ENCODE measurements at places on chromosomes 5 and 9.
A peak's percentile ranks its signal among the peaks of the same experiment; 100 is the strongest.

GRCh38 chr5:132238169-132238744, 10.6 kb upstream of the P4HA2 start:
- DNase-seq, result no peak

DNA sequence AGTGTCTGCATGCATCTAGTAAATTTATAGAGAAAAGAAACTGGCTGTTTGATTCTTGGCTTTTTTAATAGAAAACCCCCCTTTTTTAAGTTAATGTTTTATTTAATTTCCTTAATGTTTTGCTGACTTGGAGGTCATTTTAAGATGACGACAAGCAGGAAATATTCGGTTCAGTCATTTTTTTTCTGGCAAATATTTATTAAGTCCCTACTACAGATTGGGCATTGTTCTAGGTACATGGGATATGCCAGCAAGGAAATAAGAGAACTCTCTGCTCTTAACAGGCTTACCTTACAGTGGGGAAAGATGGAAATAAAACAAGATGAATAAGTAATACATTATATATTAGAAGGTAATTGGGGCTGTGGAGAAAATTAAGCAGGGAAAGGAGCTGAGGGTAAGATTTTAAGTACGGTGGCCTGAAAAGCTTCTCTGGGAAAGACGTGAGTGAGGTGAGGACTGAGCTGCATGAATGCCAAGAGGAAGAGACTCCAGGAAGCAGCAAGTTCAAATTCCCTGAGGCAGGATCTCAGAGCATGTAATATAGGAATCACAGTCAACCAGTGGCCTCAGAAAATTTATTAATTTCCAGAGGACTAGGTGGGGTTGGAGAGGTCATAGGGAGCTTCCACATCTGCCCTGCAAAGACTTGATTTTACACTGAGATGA, 316.0 kb upstream of the DAP start:
- no peak for DNase-seq

DNA sequence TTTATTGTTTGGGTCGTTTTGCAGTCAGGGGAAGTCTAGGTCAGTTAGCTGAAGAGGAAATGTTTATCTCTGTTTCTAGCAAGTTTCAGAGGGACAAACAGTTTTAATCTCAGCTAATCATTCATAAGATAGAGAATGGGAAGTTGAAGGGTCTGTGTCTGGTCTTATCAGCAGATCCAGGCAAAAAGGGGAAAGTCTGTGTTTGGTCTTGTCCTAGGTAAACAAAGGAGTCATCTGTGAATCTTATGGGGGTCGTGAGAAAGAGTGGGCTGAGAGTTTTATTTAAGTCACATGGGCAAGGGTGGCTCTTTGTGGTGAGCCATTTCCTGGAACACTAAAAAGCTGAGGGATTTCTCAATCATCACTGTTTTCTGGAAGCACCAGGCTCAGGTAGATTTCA, 5.6 kb upstream of the SNCAIP start:
- DNase-seq, result no peak

- no peak for DNase-seq
Measured at GRCh38 chr9:26565118-26565517, 327.5 kb downstream of the CAAP1 start.

DNA sequence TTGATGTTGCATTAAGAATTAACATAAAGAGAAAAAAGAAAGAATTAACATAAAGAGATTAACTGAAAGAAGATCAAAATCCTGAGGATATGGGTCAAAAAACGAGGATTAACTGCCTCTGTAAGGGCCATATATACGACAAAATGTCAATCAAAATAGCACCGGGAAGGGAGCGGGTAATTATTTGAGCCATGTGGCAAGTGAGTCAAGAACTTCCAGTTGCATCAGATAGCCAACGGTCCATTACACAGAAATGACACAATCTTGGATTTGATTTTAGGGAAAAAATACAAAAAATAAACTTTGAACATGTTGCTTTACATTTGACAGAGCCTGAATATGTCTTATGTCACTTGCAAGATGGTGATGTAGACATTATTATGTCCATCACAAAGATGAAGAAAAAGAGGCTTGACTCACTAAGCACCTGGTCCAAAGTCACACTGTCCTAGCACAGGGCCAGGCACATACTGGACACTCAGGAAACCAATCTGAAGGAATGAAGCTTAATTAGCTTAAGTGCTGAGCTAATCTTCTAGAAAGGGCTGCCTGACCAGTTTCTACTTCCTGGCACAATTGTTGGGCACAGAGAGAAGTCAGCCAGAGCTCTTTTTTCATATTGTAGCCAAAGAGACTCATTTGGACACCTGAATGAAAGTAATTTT, 273.2 kb upstream of the PAPPA start:
- DNase-seq, result no peak

- peak; percentile 4 for DNase-seq
Measured at GRCh38 chr9:135240222-135240621, 152.8 kb downstream of the OLFM1 start.

DNA sequence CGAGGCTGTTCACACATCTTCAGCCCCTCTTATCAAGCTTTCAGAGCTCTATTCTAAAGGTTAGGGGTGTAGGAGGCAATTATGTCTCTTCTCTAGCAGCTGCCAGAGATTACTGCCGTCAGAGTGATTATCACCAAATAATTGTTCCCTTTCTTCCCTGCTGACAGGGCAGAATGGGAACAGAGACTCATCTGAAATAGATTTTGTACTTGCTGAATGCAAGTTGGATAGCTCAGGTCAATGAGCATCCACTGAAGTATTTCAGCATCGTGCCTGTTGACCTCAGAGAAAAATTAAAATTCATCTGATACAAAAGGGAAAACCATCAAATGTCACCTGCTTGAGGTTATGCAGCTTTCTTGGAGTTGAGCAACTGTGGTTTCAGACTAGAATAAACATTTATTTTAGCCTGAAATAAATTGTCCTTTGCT, 213.7 kb upstream of the MAP3K1 start:
- no peak for DNase-seq

GRCh38 chr9:17906841-17907778, 328.2 kb downstream of the SH3GL2 start:
- DNase-seq, result no peak

DNA sequence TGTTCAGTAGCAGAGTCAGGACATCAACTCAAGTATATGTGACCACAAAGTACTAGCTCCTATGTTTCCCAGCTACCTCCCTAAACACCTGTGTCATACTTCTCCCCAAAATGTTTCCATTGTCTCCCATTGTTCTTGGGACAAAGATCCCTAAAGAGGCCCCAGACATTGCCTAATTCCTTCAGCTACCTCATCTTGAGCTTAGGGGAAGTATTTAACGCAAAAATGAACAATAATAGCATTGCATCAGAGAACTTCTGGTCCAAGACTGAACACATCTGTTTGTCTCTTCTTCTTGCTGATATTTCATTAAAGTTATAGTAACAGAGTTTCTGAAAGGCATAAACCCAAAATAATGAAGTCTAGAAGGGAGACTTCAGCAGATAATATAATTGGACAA, 430.8 kb downstream of the MTRR start:
- DNase-seq, result no peak

DNA sequence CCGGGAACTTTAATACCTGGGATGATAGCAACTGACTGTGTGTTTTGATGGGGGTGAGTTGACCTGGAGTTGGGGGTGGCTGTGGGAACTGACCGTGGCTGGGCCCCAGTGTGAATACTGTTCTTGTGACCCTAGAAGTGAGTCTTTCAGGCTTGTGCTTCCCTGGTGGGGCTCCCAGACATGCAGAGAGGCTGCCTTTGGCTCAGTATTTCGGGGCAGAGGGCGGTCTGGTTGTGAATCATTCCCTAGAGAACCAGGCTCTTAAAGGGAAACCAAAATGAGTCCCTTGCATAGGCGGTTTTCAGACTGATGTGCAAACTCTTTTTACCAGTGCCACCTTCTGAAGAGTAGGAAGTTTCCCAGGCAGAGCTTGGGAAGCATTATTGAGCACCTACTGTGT, 132.1 kb downstream of the MACROH2A1 start:
- DNase-seq, result no peak

GRCh38 chr5:133897431-133897830, 71.0 kb downstream of the C5orf15 start:
- peak; percentile 4 for DNase-seq

DNA sequence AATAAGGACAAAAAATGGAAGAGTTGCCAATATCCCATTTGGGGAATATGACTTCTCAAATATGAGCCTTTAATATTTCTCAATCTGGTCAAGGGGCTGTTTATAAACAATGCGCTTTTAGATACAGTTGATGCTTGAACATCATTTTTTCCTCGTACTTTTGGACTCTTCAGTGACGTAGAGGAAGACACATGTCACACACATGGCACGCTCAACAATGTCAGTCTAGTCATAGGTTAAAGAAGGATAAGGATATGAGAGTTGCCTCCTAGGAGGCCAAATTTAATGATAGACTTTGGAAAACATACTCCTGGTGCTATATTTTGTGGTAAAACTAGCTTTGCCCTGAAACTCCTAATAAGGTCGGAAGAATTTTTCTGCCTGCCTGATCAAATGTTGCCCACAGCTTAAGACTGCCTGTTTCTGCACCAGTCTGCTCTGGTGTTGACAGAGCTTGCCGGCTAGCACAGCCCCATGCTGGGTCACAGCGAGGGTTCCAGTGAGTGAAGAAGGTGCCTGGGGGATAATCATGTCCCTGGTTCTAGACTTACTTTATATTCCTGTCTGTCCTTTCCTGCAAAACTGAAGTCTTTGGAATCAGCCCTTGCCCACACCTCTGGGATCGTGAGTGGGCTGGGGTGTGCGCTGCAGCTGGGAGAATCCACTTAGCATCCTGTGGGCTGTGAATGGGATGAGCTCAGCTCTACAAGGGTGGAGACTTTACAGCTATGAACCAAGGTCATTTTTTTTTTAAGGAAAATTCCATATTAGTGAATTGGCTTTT, 230.8 kb upstream of the IRX4 start:
- DNase-seq, result no peak

DNA sequence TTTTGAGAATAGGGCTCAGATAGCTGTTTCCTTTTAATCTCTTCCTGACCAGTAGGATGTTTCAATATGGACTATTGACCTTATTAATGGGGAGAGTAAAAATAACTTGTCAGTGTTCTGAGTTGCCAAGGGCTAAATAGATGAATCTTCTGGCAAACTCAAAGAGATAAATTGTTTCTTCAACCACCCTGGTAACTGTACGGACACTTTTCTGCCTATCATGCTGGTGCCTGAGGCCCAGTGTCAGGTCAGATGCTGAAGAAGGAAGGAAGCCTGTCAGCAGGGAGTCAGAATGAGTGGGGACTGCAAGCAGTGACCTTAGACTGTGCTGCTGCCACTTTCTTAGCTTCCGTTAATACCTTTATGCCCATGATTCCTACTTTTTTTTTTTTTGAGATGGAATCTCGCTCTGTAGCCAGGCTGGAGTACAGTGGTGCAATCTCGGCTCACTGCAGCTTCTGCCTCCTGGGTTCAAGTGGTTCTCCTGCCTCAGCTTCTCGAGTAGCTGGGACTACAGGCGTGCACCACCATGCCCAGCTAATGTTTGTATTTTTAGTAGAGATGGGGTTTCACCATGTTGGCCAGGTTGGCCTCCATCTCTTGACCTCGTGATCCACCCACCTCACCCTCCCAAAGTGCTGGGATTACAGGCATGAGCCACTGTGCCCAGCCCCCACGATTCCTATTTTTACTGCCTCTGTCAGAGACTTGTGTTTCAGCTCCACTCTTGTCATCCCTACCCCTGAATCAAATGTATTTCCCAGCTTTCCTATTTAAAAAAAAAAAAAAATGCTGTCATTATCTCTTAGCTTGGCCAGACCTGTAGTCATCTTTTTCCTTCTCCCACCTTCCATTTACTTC, 33.7 kb downstream of the TGFBR1 start:
- DNase-seq, result no peak

DNA sequence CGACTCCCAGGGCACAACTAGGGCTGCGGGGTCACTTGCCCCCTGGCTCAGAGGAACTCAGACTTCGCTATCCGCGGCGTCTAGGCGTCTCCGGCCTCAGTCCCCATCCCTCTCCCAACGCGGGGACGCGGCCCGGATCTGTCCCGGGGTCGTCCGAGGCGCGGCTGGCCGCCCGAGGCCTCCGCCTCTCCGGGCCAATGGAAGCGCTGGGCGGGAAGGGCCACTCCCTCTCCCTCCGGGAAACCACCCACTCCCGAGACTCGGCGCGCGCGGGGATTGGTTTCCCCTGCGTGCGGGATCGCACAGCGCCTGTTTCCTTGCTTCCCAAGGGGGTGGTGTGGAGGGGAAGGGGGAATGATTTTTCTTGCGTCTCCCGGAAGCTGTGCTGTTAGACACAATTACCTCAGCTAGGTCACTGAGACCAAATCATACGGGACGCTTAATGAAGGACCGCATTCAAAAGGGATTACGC, 38.3 kb downstream of the NR2F1 start:
- no peak for DNase-seq

DNA sequence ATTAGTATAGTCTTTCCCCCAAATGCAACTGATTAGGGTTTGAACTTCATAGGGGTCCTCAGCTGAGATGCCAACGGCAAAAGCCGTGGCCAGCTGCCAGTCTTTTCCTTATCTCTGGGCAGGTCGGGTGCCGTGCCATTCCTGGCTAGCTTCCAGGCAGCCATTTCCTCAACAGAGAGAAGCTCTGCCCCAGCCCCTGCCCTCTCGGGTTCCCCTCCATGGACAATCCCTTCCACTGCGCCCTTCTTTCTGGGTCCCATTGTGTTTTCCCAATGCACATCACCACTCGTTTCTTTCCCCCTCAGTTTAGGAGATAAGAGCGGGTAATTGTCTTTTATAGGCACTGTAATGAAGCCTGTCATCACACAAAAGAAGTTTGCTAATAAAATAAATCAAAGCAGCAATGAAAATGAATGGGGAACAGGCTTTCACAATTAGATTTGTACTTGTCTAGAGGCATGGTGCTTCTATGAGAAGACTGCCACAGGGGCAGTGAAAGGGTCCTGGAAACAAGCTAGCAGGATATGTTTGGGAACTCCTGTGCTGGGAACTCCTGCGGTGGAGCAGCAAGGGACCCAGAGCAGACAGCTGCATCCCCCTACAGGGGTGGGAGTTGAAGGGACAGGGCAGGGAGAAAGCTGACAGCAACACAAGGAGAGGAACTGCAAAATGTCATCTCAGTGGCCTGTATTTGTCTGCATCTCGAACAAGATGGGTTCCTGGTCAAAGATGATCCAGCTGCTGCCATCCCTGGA, 48.0 kb upstream of the SAP30L start:
- no peak for DNase-seq

- DNase-seq, result no peak
Measured at GRCh38 chr9:134026581-134026980, 1.3 kb downstream of the BRD3OS start.

DNA sequence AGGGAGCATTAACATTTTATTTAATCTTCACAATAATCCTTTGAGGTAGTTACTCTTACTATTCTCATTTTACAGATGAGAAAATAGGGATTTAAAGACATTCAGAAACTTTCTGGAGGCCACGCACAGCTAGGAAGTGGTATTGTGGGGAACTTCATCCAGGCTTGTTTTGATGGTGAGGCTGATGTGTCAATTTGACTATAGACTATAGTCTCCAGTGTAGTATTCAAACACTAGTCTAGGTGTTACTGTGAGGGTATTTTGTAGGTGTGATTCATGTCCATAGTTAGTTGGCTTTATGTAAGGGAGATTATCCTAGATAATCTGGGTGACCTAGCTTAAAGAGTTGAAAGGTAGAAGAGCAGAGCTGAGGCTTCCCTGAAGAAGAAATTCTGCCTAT, 54.1 kb upstream of the ELL2 start:
- DNase-seq, result no peak
